GM23248 (cell line): ENCODE measurements at places on chromosomes 12 and 14.

DNA sequence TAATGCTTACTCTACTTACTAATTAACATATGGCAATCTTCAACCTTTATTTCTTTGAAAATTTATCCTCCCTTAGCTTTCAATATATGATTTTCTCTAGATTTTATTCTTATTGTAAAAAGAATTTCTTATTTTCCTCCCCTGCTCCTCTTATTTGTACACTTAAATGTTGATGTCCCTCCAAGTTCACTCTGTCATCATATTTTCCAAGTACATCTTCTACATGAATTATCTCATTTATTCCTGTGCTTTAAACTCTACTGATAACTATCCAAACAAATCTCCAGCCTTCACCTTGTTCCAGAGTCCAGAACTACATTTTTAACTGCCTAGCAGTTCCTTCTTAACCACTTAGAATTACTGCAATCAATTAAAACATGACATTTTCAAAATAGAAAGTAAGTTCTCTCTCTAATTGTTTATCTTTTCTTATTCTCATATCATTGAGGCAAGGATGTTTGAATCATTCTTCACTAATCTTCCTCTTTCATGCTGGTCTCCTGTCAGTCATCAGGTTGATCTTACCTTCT is 261.6 kb upstream of the FAR2 start:
- no peak for DNase-seq

GRCh38 chr12:65565601-65566560 is 258.4 kb upstream of the HMGA2 start:
- DNase-seq, result peak; percentile 94

DNA sequence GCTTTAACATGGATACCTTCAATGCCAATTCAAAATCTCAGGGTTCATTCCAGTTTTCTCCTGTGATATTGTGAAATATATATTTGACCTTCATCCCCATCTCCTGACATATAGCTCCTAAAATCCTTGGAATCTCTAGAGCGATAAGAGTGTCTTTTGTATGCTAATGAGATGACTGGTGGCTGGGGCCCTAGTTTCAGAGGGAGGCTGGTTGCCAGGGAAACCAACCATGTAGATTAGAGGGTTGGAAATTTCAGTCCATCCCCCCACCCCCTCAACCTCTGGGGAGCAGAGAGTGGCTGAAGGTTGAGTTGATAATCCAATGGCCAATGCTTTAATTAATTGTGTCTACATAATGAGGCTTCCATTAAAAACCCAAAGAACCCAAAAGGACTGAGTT is 59.4 kb downstream of the SDR9C7 start:
- no peak for DNase-seq

DNA sequence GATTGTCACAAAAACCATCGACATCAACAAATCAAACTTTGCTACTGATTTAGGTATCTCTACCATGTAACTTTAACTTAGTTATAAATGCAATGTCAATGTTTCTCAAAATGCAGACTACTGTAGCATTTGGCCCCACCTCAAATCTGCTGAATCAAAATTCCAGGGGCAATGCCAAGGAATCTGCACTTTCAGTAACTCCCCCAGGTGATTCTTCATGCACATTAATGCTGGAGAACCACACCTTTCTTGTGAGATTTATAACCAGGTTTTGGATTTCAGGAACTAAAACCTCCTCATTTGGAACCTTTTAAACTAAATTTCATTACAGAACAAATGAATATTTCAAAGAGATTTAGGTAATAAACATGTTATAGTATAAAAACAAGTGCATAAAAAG is 4.9 kb downstream of the ATP2B1 start:
- peak; percentile 14 for DNase-seq

- no peak for DNase-seq
These were observed 238.8 kb upstream of the SFSWAP start for GRCh38 chr12:131471946-131472732.

- DNase-seq, result no peak
These were observed 337.4 kb upstream of the FKBP4 start for GRCh38 chr12:2457215-2457932.

GRCh38 chr12:109336593-109336992 is 11.1 kb upstream of the MYO1H start:
- DNase-seq, result no peak

DNA sequence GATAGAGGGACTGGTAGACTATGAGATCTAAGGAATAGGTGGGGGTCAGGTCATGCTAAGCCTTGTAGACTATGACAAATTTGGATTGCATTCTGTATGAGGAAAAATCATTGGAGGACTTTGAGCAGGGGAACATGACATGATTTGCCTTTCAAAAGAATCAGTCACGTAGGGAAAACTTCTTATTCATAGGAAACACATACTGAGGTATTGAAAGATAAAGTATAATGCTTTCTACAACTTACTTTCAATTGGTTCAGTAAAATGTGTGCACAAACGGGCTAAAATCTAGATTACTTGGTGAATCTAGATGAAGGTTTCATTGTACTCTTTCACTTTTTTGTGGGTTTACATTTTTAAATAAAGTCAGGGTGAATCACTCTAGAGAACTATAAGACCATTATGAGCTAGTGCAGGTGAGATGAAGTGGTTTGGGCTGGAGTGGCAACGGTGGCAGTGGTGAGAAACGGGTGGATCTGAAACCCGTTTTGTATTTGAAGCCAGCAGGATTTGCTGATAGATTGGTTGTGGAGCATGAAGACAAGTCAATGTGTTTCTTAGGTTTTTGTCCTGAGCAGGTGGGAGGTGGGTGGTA is 6.7 kb downstream of the BBS10 start:
- peak; percentile 48 for DNase-seq
